ENCODE measurements at places on chromosomes 6 and 20.
A peak's percentile ranks its signal among the peaks of the same experiment; 100 is the strongest.

- no peak for DNase-seq
These were observed 943 bp downstream of the ZUP1 start for GRCh38 chr6:116667623-116668022.

DNA sequence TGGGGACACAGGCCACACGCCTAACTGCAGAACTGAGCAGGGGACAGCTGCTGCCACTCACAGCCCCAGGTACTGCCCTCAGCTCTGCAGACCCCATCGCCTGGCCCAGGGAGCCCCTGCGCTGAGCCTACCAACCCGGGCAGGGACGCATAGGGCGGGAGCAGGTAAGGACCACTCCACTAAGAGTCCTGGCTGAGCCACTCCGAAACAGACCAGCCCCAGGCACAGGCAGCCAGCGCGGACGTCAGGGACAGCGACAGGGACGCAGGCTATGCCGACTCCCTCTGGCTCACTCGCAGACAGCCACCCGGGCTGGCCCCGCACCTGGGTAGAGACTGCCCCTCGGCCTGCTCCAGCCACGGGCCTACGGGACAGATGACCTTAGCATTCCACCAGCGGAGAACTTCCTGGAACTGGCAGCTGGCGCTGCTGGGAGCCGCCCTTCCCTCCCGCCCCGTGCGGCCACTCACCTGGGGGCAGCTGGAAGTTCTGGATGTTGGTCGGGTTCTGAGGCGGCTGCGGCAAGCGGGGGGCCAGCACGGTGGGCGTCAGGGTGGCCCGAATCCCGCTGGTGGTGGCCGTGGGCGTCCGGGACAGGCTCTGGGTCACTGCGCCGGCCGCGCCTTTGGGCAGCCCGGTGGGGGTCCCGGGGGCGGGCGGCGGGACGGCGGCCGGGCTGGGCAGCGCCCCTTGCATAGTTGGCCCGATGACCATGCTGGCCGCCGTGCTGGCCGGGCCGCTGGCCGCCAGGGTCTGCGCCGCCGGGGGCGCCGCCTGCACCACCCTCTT lies 1.5 kb downstream of the TAF4 start:
- DNase-seq = peak; percentile 58

DNA sequence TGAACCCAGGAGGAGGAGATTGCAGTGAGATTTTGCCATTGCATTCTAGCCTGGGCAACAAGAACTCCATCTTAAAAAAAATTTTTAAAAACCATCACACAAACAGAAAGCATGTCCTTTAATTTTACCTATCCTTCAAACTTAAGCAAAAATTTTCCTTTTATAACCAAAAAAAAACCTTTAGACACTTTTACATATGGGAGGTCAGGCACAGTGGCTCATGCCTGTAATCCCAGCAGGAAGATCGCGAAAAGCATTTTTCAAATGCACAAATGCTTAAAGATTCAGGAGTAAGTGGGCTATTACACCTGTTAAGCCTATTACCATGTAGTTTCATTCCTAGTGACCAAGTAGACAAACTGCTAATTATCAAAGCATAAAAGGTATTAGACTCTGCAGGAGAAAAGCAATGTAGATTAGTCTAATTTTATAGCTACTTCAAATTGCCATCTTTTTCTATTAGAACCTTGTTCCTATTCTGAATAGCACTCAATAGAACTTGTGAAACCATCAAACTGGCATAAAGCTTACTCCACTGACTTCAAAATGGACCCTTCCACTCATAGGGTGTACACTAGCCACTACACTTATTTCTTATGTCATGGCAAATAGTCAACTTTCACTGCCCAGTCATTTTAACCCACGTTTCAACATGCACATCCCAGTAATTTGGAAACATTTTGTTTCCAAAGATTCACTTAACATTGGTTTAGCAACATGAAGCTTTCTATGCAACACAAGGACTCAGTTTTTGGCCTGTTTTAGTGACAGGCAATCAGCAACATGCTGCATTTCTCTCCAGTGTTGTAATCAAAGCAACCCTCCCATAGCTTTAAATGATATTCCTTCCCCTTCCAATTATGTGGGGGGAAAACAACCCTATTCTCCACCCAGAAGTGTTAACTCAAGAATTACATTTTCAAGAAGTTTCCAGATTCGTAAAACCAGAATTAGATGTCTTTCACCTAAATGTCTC lies 4.0 kb downstream of the EEF1A1 start:
- DNase-seq = no peak

DNA sequence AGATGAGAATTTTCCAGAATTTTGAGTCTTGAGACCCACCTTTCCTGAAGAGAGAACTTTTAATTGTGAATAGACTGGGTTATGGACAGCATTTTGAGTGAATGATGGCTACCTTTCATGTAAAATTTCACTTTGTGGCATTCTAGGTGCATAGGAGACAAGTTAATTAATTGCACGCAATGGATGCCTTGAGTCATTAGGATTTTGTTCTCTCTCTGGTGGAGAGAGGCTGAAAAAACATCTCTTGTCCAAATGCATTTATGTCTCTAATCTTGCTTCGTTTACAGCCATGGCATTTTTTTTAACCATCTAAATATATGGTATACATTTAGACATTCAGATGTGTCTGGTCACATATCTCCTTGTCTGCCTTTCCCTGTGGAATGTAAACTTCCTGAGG lies 3.1 kb downstream of the RHAG start:
- no peak for DNase-seq

DNA sequence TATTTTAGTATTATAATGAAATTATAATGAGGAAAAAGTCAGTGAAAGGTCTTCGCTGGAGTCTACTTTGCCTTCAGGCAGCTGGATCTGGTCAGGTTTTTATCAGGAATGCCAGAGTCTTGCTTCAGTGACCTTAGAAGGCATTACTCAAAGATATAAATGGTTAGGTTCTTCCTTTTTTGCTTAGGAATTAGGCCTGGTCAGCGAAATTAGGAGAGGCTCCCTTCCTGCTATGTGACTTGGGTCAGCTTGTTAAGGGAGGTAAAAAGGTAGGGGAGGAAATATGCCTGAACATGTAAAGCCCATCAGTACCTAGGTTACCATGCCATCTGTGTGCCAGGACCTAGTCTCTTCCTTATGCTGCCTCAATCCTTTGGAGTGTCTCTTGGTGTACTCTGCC lies 115.1 kb downstream of the OTOR start:
- DNase-seq = no peak

DNA sequence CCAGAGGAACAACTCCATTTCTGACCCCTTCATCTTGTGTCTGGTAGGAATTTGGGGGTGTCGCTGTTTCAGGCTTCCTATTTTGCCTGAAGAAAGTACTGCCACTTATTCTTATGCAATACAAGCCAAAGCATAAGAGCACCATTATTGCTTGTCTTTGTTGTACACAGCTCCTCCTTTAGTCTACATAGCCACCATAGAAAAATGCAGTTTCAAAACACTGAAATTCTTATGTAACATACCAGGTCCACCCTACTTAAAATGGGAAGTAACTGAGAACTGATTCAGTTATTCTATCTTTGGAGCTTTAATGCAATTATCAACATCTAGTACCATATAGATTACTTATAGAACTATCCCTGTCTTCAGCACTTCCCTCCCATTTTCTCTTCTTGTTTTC lies 255.5 kb downstream of the ARHGAP18 start:
- DNase-seq = no peak

DNA sequence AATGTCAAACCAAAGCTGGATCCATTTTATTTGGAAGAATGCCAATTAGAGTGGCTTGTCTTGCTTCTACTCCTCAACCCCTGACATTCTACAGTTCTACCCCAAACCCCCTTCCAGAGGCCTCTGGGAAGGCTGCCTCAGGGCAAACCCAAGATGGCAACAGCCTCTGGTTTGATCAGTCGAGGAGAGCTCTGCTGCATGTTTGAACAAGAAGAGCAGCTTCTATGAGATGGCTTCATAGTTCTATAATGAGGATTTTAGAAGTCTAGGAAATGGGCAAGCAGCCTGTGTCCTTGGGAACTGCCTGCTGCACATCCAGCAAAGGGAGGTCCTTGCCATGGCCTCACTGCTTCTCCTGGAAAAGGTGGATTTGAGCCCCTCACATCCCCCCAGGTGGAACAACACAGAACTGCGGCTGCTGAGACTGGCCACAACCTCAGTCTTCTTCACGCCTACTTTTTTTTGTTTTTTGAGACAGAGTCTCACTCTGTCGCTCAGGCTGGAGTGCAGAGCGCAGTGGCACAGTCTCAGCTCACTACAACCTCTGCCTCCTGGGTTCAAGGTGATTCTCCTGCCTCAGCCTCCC lies 37.9 kb downstream of the ZC3H12D start:
- no peak for DNase-seq

GRCh38 chr6:150417899-150418826 lies 49.4 kb downstream of the IYD start:
- no peak for DNase-seq

DNA sequence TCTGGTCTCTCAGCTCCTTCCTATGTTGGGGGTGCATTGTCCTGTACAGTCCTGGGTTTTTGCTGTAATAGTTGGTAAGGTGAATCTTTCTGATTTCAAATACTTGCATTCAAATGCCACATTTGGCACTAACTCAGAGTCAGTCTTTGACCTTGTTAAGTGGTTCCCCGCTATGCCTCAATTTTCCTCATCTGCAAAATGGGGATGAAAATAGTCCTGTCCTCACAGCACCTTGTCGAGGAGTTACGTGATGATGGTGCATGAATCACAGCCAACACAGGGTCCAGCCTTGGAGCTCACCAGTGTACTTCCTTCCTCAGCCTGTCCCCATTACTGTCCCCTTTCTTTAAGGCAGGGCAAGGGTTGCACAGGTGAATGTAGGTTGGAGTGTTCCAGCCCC lies 1.1 kb downstream of the WFDC5 start:
- DNase-seq = no peak

DNA sequence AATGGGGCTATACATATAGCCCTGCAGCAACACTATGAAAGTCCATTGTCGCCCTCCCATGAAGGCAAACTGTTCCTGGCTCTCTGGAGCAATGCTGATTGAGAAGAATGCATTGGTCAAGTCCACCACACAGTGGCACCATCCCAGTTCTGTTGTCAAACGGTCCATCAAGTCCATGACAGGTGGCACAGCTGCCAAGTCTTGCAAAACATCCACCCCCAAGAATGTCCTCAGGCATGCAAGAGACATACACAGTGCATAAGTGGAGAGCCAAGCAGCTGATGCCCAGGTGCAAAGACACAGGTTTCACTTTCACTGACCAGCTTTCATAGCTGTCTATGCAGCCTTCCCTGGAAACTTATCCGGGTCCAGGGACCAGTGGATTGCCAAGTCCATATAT lies 17.5 kb downstream of the ZNF391 start:
- DNase-seq = no peak

GRCh38 chr6:30287139-30287538 lies 39.6 kb upstream of the TRIM39 start:
- DNase-seq = no peak

GRCh38 chr6:79632580-79632979 lies 1.5 kb downstream of the SH3BGRL2 start:
- DNase-seq = no peak

- DNase-seq = no peak
These were observed 26.3 kb upstream of the LAMP5 start for GRCh38 chr20:9488063-9488462.

DNA sequence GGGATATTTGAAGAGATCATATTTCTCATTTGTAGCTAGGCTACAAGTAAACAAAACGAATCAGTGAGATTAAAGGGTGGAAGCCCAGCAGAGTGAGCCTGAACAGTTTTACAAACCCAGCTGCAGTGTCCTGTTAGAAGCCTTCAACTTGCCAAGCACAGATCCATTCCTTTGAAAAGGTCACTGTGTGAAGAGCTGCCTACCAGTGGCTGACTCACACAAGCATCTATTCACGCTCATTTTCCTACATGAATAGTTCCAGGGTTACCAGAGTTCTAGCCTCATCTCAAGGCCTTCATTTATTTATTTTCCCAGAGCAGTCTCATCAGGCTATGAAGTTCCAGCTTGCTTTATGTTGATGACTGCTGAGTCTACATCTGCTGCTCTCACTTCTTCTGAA lies 25.7 kb upstream of the MLIP start:
- no peak for DNase-seq

GRCh38 chr6:116447052-116447451 lies 14.1 kb upstream of the CALHM6 start:
- no peak for DNase-seq

GRCh38 chr6:164128101-164128500 lies 713.6 kb downstream of the QKI start:
- DNase-seq = no peak

- DNase-seq = no peak
These were observed 131.5 kb downstream of the SOBP start for GRCh38 chr6:107621229-107621937.

GRCh38 chr6:10426781-10427279 lies 12.0 kb upstream of the TFAP2A start:
- no peak for DNase-seq

GRCh38 chr6:83879746-83880145 lies 20.3 kb downstream of the CYB5R4 start:
- DNase-seq = no peak

DNA sequence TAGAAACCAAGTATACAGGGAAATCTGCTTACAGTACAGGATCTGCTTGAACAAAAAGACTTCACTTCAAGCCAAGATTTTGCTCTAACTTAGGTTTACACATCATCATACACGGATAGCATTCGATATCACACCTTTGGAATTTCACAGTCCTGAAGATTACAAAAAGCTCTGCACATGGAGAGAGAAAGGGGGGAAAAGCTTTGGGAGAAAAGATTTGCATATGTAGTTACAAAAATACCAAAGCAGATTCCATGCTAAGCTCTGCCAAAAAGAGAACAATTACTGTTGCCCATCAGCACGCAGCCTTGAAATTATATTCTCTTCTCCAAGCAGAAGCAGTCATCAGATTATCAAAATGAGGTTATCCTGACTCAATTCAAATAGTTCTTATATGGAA lies 62.0 kb downstream of the HIVEP2 start:
- DNase-seq = no peak

- no peak for DNase-seq
These were observed 73.6 kb downstream of the RALGAPA2 start for GRCh38 chr20:20638878-20639277.

DNA sequence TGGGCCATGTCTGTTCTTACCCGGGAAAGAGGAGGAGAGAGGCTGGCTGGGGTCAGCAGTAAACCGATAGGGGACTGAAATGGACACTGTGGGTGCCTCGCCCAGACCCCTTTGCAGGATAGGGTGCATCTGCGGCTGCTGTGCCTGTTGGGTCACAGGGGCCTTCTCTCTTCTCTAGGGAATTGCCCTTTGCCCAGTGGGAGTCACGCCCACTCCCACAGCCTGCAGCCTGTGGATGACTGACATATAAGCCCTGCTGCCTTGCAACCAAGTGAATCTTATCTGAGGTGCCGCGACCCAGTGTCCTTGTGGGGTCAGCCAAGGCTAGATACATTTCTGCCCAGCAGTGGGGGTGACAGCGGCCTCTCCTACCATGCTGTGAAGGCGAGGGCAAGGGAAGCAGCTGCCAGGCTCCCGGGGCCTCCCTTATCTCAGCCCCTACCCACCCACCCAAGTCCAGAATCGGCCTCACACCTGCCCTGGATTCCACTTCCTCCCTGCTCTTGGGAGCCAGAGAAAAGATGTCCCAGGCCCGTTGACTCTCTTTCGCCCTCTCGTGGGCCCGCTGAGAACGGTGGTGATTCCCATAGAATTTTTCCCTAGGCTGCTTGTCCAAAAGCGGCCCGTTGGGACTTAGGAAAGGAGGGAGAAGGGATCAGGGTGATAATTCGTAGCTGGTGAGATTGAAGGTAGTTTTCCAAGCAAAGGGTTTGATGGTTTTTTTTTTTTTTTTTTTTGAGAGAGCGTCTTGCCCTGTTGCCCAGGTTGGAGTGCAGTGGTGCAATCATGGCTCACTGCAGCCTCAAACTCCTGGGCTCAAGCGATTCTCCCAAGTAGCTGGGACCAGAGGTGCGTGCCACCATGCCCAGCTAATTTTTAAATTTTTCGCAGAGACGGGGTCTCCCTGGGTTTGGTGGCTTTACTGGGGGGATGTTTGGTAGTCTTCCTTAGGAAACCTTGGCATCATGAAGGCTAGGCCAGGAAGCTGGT lies 76.4 kb upstream of the RNF24 start:
- DNase-seq = peak; percentile 63
